Activated CD4-positive, alpha-beta T cell treated with anti-CD3 and anti-CD28 coated beads, Interleukin-2, amount 10 ng/mL, durations not matched to agents 7 days and 5 days (primary cell): ENCODE measurements at places on chromosomes 13 and 19.

- DNase-seq = no peak
Measured at GRCh38 chr13:86474971-86475370, 675.8 kb upstream of the SLITRK6 start.

GRCh38 chr13:84705982-84706710 is 823.9 kb upstream of the SLITRK1 start:
- no peak for DNase-seq

DNA sequence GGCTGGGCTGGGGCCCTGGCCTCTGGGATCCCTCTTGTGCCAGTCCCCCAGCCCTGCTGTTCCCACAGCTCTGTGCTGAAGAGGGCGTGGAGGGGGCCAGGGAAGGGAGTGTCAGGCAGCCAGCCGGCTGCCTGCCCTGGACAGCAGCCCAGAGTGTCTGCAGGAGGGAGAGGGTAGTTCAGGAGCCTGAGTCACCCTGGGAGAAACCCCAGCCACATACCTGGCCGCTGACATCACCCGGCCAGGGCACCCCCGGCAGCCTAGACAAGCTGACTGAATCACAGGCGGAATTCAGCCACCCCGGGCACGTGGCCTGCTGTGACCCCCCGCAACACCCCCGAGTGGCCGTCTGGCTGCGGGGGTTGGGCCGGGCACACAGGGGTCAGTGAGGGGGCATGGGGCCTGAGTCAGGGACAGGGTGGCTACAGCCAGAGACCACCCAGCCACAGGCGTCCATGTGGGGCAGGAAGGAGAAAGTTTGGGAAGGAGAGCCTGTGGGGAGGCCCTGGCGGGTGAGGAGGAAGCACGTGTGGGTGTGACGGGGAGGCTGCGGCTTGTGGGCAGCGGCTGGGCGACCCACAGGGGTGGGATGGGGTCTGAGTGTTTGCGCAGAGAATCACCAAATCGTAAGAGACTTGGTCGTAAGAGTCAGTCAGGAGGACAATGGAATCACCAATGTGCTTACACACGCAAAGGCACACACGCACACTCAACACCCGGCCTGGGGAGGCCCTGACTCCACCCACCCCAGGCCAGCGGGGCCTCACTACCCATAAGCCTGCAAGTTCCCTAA is 11.9 kb upstream of the FOSB start:
- no peak for DNase-seq

GRCh38 chr13:24724714-24725113 is 39.3 kb upstream of the RNF17 start:
- no peak for DNase-seq

GRCh38 chr19:17553256-17553655 is 2.2 kb upstream of the COLGALT1 start:
- no peak for DNase-seq

- no peak for DNase-seq
Measured at GRCh38 chr19:17837972-17838371, 9.8 kb downstream of the JAK3 start.

- no peak for DNase-seq
Measured at GRCh38 chr19:45448887-45449299, 18.9 kb upstream of the FOSB start.

DNA sequence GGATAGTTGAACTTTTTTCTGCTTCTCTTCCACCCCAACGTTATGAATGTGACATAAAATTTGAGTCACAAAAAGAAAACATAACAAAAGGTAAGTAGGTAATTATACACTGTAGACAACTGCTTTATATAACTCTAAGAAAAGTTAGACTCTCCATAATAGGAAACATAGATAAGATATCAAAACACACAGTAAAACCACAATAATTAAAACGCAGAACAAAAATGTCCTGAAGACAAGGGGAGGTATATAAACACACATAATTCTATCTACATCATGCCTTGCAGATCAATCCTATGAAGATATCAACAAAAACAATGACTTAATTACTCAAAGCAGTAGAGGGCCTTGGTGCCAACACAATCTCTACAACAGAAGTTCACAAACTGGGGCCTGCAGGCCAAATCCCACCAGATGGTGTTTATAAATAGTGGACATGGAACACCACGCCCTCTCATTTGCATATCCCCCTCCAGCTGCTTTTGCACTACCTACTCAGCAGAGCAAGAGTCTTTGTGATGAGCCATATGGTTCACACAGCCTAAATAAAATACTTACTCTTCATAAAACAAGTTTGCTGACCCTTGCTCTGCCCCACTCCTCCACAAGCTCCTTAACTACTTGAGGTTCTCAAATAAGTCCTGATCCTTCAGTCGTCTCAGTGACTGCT is 254.7 kb downstream of the KLF12 start:
- DNase-seq = no peak

- DNase-seq = no peak
Measured at GRCh38 chr13:60148918-60149317, 14.8 kb downstream of the DIAPH3 start.

- DNase-seq = no peak
Measured at GRCh38 chr13:112576191-112576590, 11.8 kb downstream of the TUBGCP3 start.

DNA sequence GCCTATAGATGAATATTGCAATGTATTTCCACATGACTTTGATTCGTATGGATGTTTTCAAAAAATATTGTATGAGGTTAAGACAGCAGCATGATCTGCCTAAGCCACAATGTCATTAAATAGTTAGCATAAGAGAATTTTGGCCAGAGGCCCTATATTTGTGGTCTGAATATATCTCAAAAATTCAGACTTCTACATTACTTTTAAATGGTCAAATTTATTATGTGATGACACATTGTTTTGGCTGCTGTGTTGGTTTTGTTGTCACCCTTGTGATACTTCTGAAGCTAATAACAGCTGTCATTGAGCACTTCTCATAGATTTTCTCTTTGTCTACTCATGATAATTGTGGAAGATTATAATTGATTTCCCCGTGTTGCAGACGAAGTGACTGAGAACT is 288.2 kb downstream of the MYO16 start:
- no peak for DNase-seq

GRCh38 chr13:94479616-94480015 is at the start of gene DCT:
Gene DCT (minus strand): TSS chr13:94479682. CDS start chr13:94479255, 427 bp downstream.
- no peak for DNase-seq
